Islet precursor cell (in vitro differentiated cells): ENCODE measurements at places on chromosomes 5 and 9.

DNA sequence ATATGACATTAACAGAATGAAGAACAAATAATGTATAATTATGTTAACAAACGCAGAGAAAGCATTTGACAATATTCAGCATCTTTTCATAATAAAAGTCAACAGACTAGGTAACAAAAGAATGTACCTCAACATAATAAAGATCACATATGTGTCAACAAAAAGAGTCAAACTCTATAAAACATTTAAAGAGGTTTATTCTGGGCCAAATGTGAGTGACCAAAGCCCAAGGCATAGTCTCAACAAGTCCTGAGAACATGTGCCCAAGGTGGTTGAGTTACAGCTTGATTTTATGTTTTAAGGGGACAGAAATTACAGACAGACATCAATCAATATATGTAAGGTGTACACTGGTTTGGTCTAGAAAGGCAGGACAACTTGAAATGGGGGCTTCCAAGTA is 19.4 kb downstream of the BTNL8 start:
- DNase-seq: no peak

DNA sequence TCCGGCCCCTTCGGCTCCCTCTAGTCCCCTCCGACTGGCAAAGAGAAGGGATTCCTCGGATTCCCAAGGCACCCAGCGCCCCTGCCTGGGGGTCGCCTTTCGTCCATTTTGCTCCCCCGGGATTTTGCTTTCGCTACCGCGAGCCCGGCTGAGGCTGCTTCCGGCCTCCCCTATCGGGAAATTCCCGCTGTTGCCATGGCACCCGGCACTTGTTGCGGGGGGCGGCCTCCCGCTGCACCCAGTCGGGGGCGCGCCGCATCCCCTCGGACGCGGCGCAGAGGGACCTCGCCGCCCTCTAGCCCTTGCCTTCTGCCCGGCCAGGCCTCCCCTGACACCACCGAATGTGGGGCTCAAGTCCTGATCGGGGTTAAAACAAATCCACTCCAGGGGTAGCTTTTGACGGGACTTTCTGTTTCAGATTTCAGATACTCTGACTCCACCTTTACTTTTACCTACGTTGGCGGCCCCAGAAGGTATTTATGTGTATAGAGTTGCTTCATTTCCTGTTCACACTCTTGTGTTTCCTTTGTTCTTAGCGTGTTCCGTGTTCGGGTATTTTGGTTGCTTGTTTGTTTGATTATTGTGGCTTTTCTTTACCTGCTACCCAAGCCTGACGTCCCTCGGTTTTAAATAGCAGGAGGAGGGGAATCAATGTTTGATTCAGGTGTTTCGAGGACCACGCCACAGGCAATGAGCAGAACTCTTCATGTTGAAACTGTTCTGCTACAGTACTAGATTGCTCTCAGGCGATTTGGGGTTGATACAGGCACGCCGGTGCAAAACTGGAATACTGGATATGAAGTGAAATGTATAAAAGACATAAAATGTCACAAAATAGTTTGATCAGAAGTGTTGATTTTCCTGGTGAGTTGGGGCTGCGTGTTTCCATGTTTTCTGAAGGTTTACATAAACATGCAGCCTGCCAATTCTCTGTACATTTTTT is 1.5 kb downstream of the PARP8 start:
- peak; percentile 78 for DNase-seq

DNA sequence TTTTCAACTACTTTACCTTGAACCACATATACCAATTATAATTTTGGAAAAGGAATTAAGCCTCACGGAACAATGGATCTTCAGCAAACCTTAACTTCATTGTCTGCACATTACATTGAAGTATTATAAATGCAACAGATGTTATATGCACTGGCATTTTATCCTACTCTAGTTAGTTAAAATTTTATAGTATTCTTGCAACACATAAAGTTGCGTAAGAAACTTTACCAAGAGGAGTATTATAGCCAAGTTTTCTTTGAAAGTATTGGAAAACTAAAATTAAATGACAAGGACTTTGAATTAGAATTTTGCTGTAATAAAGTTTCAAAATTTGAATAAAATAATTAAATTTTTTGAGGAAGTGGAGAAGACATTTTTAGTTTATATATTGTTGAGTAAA is 63.4 kb upstream of the SREK1 start:
- DNase-seq: no peak

DNA sequence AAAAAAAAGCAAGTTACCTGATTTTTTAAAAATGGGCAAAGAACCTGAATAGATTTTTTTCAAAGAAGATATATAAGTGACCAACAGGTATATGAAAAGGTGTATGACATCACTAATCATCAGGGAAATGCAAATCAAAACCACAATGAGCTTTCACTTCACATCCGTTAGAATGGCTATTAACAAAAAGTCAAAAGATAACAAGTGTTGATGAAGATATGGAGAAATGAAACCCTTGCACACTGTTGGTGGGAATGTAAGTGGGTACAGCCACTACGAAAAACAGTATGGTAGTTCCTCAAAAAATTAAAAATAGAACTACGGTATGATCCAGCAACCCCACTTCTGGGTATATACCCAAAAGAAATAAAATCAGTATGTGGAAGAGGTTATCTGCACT is 134.8 kb downstream of the UGCG start:
- DNase-seq: no peak

DNA sequence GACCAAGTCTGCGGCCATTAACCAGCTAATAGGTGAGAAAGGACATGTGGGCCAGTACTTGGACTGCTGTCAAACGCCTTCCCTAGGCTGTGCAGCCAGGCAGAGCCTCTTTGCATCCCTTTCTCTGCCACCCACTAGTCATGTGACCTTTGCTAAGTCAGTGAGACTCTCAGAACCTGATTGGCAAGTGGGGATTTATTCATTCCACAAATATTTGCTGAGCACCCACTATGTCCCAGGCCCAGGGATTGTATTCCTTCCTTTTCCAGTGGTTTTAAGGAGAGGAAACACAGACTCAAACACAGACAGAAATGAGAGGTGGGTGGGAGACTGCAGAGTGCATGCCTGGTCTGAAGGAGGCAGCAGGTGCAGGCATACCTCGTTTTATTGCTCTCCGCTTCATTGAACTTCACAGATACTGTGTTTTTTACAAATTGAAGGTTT is 71.6 kb upstream of the GALNT10 start:
- DNase-seq: peak; percentile 72

DNA sequence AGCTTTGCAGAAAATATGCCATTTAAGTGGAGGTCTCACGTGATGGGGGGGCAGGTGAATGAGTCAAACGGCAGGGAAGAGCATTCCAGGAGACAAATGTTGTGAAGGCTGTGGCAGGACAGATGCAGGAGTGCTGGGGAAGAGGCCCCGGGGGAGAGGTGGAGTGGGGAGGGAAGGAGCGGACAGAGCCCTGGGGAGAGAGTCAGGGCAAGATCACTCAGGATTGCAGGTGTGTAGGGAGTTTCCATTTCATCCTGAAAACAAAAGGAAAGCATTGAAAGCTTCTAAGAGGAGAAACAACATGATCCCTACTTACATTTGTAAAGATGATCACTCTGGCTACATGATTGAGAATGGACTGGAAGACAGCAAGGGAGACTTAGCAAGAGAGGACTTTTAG is 323.3 kb downstream of the ASTN2 start:
- peak; percentile 74 for DNase-seq

- DNase-seq: no peak
Measured at GRCh38 chr5:149776361-149777305, 46.5 kb downstream of the PPARGC1B start.

- DNase-seq: no peak
Measured at GRCh38 chr9:133129001-133129795, 8.2 kb upstream of the RALGDS start.

GRCh38 chr9:128392302-128393144 is 21.3 kb downstream of the URM1 start:
- DNase-seq: no peak

DNA sequence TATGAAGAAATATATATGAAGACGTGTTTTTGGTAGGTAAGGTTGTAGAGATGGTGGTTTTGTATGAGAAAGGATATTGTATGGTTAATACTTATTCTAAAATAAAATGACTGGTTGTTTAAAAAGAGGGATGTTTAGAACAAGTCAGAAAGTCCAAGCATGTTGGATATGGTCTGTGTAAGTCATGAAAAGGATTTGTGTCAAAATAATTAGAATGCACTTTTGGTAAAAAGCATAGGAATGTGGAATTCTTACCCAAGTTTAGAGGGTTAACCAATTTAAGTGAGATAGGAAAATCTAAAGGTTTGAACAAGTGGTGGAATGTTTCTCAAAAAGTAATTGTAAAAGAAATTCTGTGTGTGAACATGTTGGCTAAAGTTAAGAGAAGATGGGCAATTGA is 1556.5 kb upstream of the C9orf72 start:
- DNase-seq: no peak

DNA sequence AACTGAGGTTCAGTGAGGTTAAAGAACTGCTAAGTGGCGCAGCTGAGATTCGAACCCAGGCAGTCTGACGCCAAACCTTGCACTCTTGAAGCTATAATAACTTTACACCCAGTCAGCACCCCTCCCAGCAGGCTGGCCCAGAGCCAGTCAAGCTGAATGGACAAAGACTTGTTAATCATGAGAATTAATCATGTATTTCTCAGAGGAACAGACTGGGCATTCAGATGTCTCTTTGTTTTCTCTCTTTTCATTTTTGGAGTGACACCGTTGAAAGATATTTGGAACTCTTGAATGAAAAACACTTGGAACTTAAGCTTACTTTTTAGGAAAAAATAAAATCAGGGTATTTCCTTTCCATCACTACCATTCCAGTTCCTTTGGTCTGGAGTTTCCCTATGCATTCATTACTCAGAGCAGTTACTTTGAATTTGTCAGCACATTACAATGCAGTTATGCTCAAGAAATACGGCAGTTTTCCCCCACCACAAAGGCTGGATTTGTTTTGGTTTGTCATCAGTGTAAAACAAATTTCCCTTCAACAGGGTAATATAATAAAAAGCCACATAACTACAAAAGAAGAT is 22.6 kb upstream of the MAMDC2 start:
- no peak for DNase-seq

DNA sequence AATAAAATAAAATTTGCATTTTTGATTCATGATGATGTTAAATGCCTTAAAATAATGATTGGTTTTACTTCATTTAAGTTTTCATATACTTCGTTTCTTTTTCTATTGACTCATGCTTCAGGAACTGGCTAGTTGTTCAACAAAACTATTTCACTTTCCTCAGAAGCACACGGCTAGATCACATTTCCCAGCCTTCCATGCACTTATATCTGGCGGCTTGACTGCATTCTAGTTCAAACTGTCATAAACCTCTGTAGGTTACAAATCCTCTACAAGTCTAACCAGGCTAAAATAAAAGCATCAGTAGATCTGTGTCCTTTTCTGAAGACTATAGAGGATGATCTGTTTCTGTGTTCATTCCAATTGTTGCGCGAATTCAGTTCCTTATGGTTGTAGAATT is 46.3 kb upstream of the CNTLN start:
- DNase-seq: no peak
